B cell (primary cell): ENCODE measurements at places on chromosomes 3 and 15. TPM values are rescaled to one million over a fixed set of nuclear protein-coding genes. Genes with fewer than 3 reads are reported as not detected.
A peak's percentile ranks its signal among the peaks of the same experiment; 100 is the strongest.

The CPNE4 gene
- total RNA-seq = not detected in 2 replicates

The TBC1D21 gene
- total RNA-seq = not detected in 2 replicates

The GPR149 gene
- total RNA-seq = not detected in 2 replicates

The MKRN2 gene
- total RNA-seq = 25.9 and 29.3 TPM in 2 replicates

The LRRC49 gene
- 0.49 and 1.4 TPM in 2 replicates for total RNA-seq

- no peak for DNase-seq
Observed at GRCh38 chr15:69612112-69612511, 159.5 kb downstream of the RPLP1 start.

DNA sequence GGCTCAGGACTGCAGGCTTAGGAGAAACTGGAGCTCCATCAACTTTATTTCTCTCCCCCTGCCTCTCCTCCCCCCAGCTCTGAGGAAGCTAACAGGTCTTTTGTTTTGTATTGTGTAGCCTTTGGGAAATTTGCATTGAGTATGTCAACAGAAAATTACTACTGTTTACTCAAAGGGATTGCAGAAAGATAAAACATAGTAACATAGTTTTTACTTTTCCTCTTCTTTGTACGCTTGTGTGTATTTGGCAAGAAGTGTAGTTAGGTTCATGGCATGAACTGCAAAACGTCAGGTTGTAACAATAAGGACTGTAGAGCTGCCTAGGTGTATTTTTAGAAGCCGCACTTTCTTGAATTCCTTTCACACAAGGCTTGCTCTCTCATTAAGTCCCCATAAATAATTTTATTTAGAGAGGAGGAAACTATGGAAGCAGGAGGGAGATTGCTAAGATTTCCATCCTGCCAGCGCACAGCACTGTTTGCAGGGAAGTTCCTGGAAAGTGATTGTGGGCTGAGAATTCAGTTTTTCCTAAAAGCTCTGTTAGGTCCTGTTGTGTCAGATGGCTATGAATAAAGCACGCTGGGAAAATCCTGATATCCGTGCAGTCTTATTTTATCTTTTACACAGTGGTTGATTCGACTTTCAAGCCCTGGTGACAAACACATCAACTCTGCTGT, 21.1 kb upstream of the SATB1 start:
- peak; percentile 28 for DNase-seq

DNA sequence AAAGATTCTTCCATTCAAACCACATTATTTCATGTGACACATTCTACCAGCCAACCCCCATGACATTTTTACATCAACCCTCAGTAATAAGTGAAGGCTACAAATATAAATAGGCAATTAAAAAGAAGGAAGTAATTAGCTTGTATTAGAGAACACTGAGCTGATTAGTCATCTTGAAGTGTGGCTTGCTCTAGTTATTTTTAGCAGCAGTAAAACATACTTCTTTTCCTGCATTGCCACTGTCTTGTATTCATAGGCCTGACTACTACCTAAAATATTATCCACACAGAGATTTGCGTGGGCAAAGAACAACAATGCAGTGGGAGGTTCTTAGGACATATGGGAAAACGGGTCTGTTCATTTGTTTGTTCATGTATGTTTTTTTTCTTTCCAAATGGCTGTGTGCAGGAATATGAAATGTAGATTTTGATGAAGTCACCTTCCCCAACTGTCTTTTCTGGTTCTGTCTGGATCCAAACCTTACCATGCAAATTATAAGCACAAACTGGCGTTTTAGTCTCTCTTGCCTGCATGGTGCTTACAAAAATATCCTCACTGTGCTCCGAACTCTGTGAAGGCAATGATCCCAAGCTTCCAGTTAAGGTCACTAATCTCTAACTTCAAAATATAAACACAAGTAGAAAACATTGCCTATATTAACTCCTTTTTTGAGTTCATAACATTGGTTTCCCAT, 31.5 kb upstream of the TM4SF4 start:
- no peak for DNase-seq

DNA sequence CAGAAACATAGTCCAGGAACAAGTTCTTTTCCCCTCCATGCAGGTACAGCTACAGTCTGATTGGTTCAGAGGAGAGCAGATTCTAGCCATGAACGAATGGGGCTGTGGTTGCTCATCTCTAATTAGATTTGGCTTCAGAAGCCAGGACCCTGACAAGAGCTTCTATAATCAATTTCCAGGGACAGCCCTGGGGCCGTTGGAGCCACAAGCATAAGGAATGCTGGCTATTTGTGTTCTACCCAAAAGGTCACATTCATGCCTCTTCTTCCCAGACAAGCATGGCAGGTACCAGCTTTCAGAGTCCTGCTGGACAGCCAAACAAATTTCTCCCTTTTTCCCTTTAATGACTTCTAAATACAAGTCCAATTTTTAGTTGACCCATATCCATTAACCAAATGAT, 215.5 kb upstream of the LRTM1 start:
- no peak for DNase-seq
